NCI-H1048 (cell line): ENCODE measurements at places on chromosomes 13 and 19.

GRCh38 chr19:5099701-5100221, 130.8 kb downstream of the KDM4B start:
- DNase-seq: no peak

DNA sequence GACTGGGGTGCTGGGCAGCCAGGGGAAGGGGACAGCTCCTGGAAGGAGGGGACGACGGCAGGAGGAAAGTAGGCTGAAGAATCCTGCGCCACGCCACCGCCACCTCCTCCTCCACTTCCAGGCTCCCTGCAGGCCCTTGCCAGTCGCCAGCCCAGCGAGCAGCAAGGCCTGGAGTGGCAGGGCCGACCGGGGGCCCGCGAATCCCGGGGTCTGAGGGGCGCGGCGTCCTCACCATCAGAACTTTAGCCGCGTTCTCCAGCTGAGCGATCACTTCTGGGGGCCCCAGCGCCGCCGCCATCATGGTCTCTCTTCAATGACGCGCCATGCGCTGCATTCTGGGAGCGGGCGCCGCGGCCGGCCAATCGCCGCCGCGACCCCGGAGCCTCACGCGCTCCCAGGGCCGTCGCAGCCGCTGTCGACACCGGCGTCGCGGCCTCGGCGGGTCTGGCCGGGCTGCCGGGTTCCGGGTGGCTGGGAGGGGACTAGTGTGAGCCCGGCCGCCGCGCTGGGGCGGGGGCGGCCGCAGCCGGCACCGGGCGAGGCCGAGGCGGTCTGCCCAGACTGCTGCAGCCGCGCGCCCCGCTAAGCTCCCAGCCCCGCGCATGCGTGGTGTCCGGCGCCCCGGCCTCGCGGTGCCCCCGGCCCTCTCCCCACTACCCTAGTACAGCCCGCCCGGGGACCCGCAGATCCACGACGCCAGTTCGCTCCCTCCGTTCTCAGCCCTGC, at the start of gene XPO4:
Gene XPO4 (minus strand): TSS at position 309 of the 726 bp plus-strand sequence. CDS start 8 bp downstream, at position 301.
- peak; percentile 4 for DNase-seq

DNA sequence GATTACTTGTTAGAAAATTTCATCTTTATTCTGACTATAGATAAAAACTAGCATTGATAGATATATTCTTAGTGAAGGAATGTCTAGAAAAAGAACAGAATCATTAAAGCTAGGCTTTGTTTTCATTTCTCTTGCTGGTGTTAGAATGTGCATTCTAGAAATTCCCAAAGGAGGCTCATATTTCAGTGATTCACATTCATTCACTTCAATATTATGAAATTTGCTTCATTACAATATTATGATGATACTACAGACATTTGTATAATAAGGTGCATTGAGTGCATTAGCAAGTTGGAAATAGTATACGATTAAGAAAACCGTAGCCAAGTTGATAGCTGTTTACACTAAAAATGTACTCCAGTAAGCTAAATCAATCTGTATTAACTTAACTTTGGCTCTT, 70.7 kb upstream of the MYCBP2 start:
- DNase-seq: no peak

DNA sequence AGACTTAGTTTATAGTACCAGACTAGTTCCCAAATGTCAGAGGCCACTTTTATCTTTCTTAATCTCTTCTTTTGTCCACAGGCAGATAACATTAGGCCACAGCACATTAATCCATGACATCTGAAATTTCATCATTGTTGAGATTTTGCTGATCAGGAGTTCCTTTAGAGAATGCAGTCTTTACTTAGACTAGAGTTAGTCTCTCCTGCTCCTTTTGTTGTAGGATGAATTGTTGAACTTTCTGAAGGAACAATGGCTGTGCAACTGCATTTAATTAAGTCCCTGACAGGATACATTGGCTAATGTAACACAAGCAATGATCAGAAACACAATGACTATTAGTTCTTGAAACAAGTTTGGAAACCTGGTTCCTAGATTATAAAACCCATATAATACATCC, 266.3 kb downstream of the PCDH20 start:
- no peak for DNase-seq

- DNase-seq: no peak
Measured at GRCh38 chr13:35888981-35889380, 242.2 kb downstream of the DCLK1 start.

- no peak for DNase-seq
Measured at GRCh38 chr19:19502808-19503602, 12.3 kb downstream of the TSSK6 start.

DNA sequence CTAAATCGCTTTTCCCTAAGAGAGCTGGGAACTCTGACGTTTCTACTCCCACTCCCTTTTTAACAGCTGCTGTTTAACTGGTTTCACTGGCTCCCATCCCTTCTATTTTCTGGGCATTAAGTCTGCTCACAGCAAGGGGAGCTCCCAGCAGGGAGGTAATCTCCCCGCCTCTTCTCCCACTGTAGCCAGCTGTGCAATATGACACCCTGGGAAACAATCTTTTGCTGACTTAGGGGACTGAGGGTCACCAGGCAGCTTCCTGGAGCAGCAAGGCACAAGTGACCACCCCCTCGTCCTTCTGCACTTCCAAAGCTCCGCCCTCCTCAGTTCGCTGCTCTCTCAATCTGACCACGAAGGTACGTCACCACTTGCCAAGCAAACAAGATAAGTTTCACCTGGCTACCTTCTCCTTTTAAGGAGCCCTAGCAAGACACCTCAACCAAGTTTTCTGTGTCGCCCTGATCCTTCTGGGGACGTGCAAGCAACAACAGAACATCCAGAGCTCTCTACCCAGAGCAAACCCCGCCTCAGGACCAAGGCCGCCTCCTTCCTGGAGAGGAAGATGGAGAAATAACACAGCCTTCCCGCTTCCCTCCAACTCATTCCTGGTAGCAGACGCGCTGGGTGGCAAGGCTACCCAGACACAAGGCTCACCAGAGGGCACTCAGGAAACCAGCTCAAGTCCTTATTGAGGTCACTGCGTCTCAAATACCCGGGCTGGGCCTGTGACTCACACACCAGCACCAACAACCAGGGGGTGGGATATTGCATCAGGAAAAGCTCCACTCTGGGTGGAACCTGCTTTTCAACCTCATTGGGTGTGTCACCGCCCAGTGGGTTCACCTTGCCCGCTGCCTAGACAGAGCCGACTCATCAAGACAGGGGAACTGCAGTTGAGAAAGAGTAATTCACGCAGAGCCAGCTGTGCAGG, 92.4 kb downstream of the STK24 start:
- DNase-seq: no peak

- DNase-seq: no peak
Measured at GRCh38 chr13:63774133-63774532, 2358.5 kb upstream of the PCDH20 start.

GRCh38 chr19:53969366-53969765, 6.6 kb downstream of the CACNG8 start:
- no peak for DNase-seq

DNA sequence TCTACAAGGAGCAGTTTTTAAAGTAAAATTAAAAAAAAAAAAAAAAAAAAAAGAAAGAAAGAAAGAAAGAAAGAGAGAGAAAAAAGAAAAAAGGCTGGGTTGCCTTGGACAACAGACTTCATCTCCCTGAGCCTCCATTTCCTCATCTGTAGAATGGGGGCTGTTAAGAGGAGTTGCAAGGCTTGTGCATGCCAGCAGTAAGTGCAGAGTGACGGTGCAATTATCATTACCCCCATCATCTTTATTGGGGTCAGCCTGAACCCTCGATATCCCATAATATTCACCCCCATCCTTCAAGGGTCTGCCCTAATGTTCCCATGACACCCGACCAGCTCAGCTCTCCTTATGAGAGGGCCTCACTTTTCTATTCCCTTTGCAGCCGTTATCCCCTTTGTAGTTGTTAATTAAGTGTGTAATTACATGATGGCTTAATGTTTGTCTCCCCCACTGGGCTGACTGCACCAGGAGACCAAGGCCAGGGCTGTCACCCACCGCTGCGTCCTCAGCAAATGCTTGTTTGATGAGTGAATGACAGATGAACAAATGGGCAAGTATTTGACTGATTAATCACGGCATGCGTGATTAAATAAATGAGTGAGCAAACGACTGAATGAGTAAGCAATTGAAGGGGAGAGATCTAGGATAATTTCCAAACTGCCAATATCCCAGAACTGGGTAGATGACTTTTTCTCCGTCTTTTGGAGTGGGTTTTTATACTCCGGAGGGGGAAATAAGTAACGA, 10.1 kb downstream of the FOSB start:
- no peak for DNase-seq

DNA sequence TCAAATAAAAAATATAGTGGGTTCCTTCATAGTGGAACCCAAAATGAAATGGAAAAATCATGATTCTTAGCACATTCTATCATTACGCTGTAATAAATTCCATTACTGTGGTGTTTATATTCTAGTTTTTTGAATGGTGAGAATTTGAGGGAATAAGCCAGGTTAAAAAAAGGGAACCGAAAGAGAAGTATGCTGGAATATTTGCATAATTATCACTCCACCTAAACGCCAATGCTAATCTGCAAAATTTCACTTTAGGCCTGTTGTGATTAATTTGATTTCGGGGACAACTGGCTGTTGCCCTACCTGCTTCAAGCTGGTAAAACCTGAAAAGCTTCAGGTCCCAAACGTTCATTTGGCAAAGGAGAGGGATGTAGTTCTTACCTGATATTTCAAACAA, 32.1 kb upstream of the SCEL start:
- DNase-seq: no peak

DNA sequence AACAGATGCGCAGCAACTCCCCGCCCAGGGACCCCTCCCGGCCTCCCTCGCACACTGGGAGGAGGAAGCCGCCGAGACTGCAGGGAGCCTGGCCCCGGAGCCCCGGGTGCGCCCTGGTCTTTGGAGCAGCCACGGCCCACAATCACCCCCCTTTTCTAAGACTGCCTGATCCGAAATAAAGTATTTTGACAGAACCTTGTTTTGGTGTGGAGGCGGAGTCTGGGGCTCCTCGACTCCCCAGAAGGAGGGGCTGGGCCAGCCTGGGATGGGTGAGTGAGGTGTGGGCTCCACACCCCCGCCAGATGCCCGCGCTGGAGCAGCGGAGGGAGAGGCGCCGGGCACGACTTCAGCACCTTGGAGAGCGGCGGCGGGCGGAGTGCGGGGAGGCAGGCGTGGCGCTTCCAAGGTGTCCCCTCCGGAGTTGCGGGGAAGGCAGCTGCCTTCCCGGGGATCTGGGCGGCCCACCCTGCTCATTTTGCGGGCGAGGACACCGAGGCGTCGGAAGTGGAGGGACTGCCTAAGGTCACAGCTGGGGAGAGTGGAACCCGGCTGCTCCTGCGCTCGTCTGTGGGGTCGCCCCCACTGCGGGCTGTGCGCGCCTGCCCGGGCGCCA, 9.4 kb downstream of the SIRT6 start:
- DNase-seq: peak; percentile 33

GRCh38 chr13:75836441-75836840, 200.3 kb downstream of the LMO7 start:
- no peak for DNase-seq

- DNase-seq: no peak
Measured at GRCh38 chr13:36454987-36455386, 22.7 kb downstream of the CCNA1 start.

DNA sequence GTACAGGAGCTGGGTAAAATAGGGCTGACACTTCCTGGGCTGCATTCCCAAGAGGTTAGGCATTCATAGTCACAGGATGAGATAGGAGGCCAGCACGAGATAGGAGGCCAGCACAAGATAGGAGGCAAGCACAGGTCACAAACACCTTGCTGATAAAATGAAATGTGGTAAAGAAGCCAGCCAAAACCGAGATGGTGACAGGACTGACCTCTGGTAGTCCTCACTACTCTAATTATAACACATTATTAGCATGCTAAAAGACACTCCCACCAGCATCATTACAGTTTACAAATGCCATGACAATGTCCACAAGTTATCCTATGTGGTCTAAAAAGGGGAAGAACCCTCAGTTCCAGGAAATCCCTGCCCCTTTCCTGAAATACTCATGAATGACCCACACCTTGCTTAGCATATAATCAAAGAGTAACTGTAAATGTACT, 20.9 kb upstream of the IGSF23 start:
- DNase-seq: no peak

GRCh38 chr13:30169442-30169841, 137.9 kb downstream of the KATNAL1 start:
- no peak for DNase-seq

DNA sequence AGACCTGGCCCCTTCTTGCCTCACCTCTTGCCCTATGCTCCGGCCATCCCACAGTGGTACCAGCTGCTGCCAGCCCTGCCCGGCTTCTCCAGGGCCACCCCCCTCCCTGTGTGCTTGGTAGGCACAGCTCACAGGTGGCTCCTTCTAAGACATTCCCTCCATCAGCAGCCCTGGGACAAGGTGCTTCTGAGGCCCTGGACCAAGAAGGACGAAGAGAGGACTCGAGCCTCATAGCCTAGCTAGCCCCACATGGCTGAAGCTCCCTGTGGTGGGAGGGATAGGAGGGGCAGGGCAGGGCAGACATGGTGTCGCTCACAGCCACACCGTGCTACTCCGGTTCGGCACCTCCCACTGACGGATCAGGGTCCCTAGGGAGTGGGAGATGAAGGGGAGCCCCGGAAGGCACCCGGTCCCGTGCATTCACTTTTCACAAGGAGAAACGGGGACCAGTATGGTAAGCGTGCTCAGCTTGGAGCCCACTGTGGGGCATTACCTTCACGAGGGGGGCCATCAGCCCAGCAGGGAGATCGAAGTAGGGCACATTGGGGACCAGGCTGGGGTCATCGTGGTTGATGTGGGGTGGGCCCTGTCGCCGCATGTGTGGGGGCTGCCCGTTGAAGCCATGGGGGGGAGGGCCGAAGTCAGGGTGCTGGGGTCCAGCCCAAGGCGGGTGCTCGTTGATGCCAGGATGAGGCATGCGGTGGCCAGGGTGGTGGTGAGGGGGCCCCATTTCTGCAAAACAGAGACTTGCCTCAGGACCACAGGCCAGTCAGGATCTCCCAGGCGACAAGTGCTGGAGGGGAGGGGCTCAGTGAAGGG, 19.5 kb downstream of the CHERP start:
- DNase-seq: no peak

DNA sequence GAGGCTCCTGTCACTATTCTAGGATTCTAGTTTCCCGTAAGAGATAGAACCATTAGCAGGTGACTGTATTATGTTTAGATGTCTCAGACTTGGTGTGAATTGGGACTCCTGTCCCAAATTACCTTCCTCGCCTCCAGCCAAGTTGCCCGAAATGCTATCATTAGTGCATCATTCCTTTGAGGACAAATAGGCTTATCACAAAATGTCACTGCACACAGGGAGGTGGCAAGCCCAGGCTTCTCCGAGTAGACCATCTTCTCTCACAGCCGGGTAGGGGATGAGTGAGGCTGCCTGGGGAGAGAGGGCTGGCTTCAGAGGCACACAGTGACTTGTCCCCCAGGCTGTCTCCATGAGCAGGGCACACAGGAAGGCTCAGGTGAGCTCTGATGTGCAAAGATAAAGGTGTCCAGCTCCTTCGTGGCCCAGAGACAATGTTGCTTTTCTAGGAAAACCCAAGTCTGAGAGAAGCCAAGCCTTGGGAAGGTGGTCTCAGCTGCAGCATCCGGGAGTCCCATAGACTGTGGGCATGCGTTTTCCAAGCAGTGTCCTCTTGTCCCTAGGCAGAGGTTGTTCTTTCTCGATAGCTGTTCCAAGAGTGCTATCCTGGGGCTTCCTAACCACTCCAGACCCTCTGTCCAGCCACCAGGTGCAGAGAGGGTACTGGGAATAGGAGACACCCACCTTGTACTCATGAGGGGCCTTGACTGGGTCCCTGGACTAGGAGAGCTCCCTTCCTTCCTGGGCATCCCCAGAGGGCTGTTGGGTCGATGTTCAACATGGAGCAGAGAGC, 163.1 kb upstream of the TSHZ3 start:
- no peak for DNase-seq

GRCh38 chr13:36857253-36857652, 38.2 kb downstream of the RFXAP start:
- DNase-seq: no peak
